Left hindlimb (tissue), 1 donor: ENCODE measurements at places on chromosomes 4 and X.
A peak's percentile ranks its signal among the peaks of the same experiment; 100 is the strongest.

- peak; percentile 34 for DNase-seq
Observed at GRCh38 chr4:167622481-167623240, 388.4 kb upstream of the SPOCK3 start.

DNA sequence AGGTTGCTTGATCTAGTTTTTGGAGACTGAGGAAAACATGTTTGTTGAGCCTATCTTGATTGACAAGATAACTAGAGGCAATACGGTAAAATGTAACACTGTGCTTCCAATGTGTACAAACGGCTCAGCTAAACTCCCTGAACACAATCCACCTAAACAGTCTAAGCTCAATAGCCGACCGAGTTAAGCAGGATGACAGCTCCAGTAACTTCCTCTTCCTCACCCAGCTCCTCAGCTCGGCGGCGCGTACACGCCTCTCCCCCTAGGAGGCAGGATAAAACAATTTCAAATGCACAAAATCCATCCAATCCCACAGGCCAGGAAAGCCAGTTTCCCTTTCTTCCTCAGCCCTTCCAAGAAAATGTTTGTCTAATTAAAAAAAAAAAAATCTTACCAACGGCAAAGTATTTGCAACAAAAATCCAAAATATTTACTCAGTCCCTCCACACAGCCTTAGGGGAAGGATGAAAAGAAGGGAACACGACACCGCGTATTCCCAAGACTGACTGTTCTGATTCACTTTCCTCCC lies 1.0 kb downstream of the CNOT6L start:
- DNase-seq = peak; percentile 80

GRCh38 chr4:6194458-6195195 lies 5.7 kb downstream of the JAKMIP1 start:
- DNase-seq = no peak

DNA sequence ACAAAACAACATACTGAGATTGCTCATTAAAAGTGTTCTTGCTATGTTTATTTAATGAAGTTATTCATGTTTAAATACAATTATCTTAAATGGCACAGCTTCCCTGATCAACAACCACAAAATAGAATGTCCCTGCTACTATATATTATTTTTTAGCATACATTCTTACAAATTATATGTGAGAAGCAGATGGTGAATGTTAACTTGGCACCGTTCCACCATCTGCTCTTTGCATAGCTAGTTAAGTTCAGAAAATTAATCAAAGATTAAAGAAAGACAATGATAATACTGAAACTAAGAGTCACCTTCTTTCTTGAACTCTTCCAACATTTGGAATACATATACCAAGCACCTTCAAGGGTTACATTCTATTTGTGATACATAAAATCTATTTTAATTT lies 94.2 kb downstream of the PPP3CA start:
- no peak for DNase-seq

GRCh38 chrX:132741689-132742088 lies 216.7 kb downstream of the HS6ST2 start:
- no peak for DNase-seq

GRCh38 chr4:93184053-93184452 lies 644.5 kb upstream of the ATOH1 start:
- no peak for DNase-seq

- DNase-seq = no peak
Observed at GRCh38 chrX:151153086-151153485, 23.3 kb upstream of the GPR50 start.

- DNase-seq = no peak
Observed at GRCh38 chr4:828641-829271, 2.8 kb upstream of the CPLX1 start.

GRCh38 chr4:37359261-37359660 lies 114.7 kb downstream of the NWD2 start:
- no peak for DNase-seq

- DNase-seq = no peak
Observed at GRCh38 chr4:128831531-128832242, 22.2 kb downstream of the JADE1 start.

- no peak for DNase-seq
Observed at GRCh38 chr4:140078366-140078765, 75.6 kb downstream of the MAML3 start.

GRCh38 chr4:175412161-175412560 lies 399.9 kb downstream of the GPM6A start:
- DNase-seq = no peak

GRCh38 chr4:146095860-146096259 lies 79.7 kb upstream of the LSM6 start:
- DNase-seq = no peak

- DNase-seq = no peak
Observed at GRCh38 chr4:128560754-128561495, 248.6 kb upstream of the JADE1 start.

DNA sequence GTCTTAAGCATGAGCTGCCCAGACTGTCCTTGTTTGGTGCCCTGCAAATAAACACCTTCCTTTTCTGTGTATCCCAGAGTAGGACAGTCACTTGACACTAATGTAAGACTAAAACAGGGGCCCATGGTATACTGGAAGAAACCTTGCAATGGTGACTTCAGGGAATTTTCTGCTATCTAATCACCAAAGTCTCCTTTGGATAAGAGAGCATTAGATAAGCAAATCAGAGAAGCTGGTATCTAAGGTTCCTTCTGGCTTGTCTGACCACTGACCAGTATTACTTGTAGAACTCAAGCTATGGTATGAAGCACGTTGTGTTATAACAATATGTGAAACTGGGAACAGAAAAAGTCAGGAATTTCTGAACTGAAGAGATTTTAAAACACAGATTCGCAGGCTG lies 173.9 kb downstream of the COL25A1 start:
- no peak for DNase-seq

- no peak for DNase-seq
Observed at GRCh38 chr4:27017623-27018022, 157.0 kb downstream of the STIM2 start.

GRCh38 chr4:111283066-111283677 lies 660.3 kb upstream of the PITX2 start:
- no peak for DNase-seq

- DNase-seq = no peak
Observed at GRCh38 chr4:120633810-120634209, 288.7 kb downstream of the PRDM5 start.

DNA sequence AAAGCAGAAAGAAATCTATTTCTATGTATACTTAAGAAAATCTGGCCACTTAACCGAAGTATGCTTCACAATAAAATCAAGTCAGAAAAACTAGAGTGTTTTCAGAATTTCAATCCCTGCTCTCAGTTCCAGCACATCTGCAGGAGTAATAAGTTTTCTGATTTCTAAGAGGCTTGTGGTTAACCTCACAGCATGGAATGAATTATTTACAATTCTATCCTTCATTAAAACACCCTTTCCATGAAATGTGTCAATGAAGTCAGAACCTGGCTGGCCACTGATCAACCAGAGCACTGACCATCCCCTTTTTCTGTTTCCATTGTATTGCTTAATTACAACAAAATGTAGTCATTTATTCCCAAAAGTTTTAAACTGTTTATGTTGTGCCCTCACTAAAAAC lies 781.4 kb upstream of the INTU start:
- DNase-seq = no peak
